RWPE1 (cell line): ENCODE measurements at places on chromosomes 4 and X.

- no peak for DNase-seq
Observed at GRCh38 chr4:3677748-3678070, 88.5 kb upstream of the ADRA2C start.

GRCh38 chr4:182848685-182849084 is 68.5 kb downstream of the DCTD start:
- no peak for DNase-seq

GRCh38 chrX:123184219-123184865 is at the start of gene GRIA3:
GRIA3 (plus strand) TSS chrX:123184278; CDS start chrX:123184536, 258 bp downstream.
- DNase-seq: no peak

DNA sequence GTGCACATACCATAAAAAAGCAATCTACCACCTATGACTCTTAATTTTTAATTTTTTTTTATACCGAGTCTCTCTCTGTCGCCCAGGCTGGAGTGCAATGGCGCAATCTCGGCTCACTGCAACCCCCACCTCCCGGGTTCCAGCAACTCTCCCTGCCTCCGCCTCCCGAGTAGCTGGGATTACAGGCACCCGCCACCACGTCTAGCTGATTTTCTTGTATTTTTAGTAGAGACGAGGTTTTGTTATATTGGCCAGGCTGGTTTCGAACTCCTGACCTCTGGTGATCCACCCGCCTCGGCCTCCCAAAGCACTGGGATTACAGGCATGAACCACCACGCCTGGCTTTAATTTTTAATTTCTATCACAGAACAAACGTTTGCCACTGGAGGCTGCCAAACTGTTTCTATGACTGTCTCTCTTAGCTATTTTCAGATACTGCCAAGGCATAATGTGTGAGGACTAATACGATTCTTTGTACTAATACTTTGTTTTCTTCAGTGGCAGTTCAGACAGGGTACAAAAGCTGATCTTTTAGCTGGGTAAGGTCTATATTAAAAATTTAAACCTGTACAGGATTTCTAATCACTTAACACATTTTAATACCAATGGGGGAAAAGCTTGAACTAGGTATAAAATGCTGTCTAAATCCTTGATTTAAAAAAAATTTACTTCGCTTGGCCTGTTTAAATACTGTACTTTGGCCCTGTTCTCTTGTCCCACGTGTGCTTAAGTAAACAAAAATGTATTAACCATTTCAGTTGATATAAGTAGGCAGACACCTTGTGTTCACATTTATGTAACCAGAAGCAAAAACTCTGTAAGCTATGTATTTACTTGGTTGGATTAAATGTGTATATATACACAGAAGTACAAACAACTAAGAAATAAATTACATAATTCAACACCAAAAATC is 2.3 kb downstream of the PGRMC2 start:
- DNase-seq: no peak
